ENCODE measurements at places on chromosomes 6 and 20. TPM values are rescaled to one million over a fixed set of nuclear protein-coding genes. Genes with fewer than 3 reads are reported as not detected.

The FAM83C gene
- total RNA-seq: not detected

The TPD52L1 gene
- 5.1 TPM for total RNA-seq

The PDYN gene
- total RNA-seq: not detected

The GPR31 gene
- total RNA-seq: not detected

The SRMS gene
- not detected for total RNA-seq

The GSTA4 gene
- 25.3 TPM for total RNA-seq

The AGPAT4 gene
- total RNA-seq: 11.4 TPM

The COL9A1 gene
- total RNA-seq: not detected

The RBM38 gene
- 45.1 TPM for total RNA-seq

The C20orf96 gene
- total RNA-seq: 9.7 TPM

The PSMB9 gene
- total RNA-seq: 53.8 TPM

The LY6G6D gene
- not detected for total RNA-seq

The C6orf141 gene
- 28.1 TPM for total RNA-seq

The PREP gene
- total RNA-seq: 23.3 TPM

The PLA2G7 gene
- 0.10 TPM for total RNA-seq

The CUTA gene
- 140 TPM for total RNA-seq

The NPBWR2 gene
- not detected for total RNA-seq

The GTSF1L gene
- total RNA-seq: not detected

The CST2 gene
- total RNA-seq: not detected

The PCED1A gene
- total RNA-seq: 22.7 TPM

The FERMT1 gene
- total RNA-seq: 1.2 TPM

The CFAP61 gene
- total RNA-seq: not detected

The SMOC2 gene
- total RNA-seq: not detected

The VSTM2L gene
- 2.5 TPM for total RNA-seq

The HLA-DRA gene
- 0.41 TPM for total RNA-seq

The CLPSL1 gene
- not detected for total RNA-seq

The HIVEP2 gene
- total RNA-seq: 16.4 TPM

The EFCAB8 gene
- not detected for total RNA-seq

The SPATS1 gene
- not detected for total RNA-seq

The FAM184A gene
- total RNA-seq: 0.34 TPM

The NNAT gene
- 13.8 TPM for total RNA-seq

The CRISP3 gene
- not detected for total RNA-seq

The HAO1 gene
- not detected for total RNA-seq

The PNPLA1 gene
- total RNA-seq: not detected

The TMC2 gene
- total RNA-seq: not detected

Data from glomerular endothelial cell (primary cell).